Activated CD8-positive, alpha-beta memory T cell treated with anti-CD3 and anti-CD28 coated beads for 1 hour (primary cell): ENCODE measurements at places on chromosomes 1 and 21.
A peak's percentile ranks its signal among the peaks of the same experiment; 100 is the strongest.

DNA sequence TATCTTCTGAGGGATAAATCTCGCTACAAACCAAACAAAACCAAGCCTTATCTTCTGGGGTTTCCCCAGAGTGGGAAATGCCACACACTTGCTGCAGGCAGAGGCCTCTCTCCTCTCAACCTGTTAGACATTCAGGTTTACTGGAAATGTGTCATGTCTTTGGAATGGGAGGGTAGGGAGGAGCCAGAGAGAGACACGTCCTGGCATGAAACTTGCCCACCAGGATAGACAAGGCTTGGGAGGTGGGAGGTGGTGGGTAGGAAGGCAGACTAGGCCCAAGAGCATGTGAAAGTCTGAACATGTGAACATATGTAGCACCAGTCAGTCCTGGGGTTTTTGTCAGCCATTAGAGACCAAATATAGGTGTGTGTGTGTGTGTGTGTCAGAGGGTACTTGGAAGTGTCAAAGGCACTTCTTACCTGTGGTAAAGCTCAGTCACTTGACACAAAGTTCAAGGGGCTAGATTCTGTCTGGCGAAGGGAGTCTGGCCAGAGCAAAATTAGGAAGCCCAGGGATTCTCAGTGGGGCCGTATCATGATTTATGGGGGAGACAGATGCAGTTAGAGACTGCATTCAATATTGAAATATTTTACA is 32.4 kb upstream of the PIGC start:
- DNase-seq = no peak

DNA sequence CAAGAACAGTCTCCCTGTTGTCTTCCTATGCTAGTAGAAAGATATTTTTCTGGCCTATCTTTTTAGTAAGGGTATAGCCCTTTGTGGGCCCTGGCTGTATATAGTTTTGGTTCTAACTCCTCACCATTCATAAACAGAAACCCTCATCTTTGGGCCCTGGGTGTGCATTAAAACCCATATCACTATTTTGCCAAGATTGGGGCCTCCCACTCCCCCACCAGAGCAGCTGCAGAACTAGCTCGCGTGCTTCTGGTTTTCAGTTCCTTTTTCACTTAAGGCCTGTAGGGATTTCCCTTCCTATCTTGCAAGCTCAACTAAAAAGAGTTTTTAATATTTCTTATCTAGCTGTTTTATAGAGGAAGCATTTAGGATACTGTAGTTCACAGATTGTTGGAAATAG is 106.4 kb downstream of the RGL1 start:
- DNase-seq = no peak

DNA sequence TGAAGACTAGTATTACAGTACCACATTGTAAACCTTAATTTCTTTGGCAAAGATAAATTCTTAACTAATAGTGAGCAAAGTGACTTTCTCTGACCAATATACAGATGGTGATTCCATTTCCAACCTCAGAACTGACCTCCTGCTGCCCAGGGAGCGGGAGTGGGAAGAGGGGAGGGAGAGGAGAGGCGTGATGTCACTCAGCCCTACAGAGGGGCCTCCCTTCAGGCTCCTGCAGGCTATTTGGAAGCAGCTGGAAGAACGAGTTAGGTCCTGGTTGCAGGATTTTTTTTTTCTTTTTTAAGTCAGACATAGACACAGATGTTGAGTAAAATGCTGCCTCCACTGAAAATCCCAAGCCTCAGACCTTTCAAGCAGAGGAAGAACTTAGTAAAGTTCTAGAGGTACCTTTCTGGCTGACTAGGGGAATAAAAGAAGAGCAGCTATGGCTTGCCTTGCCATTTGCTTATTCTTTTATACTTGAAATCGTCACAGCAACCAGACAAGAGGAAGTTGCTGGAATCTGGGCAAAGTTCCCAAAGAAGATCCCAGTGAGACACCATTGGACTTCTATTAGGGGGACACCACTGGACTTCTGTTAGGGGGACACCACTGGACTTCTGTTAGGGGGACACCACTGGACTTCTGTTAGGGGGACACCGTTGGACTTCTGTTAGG is 54.5 kb downstream of the EXO1 start:
- DNase-seq = no peak

DNA sequence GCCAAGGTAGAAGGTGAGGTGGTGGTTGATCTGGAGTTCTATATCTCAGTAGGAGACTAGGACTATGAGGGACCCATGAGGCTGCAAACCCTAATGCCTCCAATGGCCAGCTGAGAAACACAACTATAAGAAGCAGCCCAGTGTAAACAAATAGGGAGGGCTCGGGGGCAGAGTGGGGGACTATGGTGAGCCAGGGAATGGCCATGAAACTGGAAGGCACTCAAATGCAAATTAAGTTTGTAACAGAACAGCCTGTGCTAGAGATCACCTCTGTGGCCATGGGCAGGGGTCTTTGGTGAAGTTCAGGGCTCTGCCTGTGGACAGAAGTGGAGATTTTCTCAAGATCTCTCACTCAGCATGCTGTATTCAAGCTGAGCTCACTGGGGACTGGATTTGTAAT is 187.1 kb downstream of the GRIK3 start:
- DNase-seq = no peak

GRCh38 chr21:43600642-43601402 is 58.5 kb downstream of the HSF2BP start:
- DNase-seq = no peak

DNA sequence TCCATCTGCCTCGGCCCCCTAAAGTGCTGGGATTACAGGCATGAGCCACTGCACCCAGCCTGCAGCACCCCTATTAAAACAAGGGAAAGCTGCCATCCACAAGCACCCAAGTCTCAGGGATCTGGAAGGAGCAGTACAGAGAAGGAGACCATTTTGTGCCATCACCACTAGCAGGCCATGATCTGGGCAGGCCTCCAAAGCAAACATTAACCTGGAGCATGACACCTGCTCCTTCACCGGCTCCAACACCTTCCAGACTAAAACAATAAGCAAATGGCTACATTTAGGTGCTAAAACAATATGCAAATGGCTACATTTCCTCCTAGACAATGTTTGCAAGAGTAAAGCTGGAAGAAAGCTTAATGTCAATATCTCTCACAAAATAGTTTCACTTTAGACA is 16.7 kb downstream of the MEAF6 start:
- DNase-seq = no peak

- no peak for DNase-seq
Measured at GRCh38 chr1:59690171-59690930, 124.4 kb upstream of the HOOK1 start.

DNA sequence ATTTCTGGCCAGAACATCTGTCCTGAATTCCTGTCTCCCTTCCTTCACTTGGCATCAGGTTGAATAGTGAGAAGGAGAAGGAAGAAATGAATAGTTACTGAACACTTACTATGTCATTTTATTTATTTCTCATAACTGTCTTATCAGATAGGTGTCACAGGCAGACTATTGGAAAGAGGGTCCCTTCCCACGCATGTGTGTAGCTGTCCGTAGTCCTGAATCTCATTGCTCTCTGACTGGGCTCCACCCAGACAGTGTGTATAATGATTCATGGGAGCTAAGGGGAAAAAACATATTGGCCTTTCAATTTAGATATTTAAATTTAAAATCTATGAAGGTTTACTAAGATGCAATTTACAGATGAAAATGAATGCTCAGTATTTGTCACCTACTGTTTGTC is 86.1 kb downstream of the OMA1 start:
- DNase-seq = no peak

DNA sequence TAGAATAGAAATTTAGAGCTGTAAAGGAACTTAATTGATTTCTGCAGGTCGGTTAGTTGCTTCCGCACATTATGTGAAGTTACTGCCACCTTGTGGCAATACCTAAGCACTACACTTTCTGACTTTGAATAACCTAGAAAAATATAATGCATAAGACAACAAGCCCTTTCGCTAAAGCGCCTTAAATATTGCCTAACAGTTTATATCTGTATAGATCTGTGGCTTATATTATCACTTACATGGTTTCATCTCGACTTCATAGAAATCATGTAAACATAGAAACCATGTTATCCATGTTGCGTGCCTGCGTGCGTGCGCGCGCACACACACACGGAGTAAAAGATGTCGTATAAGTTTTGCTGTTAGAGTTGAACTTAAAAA is 10.9 kb upstream of the IFI16 start:
- DNase-seq = no peak

DNA sequence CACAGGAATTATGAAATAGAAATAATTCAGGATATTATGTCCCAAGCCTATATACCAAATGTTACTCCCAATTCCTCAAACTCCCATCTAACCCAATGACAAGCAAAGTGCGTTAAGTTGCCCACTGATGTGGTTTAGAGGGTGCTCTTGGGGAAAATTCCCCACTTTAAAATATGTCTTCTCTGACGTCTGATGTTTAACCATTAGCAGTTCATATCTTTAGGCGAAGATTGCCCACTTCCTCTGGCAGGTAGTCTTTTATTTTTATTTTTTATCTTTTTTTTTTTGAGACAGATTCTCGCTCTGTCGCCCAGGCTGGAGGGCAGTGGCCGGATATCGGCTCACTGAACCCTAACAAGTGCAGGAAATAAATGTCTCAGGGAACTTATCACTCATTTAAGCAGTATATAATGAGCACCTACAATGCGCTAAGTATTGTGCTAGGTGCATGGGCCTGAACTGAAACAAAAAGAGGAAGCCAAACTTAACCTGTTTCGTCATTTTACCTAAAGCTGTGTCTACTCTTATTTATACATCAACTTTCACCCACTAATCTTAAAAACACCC is 1.3 kb upstream of the LYST start:
- peak; percentile 15 for DNase-seq

- no peak for DNase-seq
Measured at GRCh38 chr1:235018720-235019444, 109.8 kb downstream of the TOMM20 start.

DNA sequence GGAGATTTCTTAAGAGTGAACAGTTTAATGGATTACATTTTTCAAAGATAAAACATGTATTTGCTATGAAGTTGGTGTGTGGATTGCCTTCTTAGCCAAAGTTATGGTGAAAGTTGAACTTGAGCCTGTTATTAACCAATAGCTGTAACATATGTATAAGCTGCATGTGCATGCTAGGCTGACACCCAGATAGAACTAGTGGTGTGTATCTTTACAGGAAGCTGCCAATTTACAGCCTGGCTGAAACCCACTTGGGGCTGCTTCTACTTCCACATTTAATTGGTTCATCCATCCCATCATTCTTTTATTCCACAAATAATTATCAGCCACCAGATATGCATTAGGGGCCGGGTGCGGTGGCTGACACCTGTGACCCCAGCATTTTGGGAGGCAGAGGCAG is 3.3 kb downstream of the PLA2G5 start:
- no peak for DNase-seq

- DNase-seq = no peak
Measured at GRCh38 chr1:14067711-14068110, 367.7 kb downstream of the PRDM2 start.

DNA sequence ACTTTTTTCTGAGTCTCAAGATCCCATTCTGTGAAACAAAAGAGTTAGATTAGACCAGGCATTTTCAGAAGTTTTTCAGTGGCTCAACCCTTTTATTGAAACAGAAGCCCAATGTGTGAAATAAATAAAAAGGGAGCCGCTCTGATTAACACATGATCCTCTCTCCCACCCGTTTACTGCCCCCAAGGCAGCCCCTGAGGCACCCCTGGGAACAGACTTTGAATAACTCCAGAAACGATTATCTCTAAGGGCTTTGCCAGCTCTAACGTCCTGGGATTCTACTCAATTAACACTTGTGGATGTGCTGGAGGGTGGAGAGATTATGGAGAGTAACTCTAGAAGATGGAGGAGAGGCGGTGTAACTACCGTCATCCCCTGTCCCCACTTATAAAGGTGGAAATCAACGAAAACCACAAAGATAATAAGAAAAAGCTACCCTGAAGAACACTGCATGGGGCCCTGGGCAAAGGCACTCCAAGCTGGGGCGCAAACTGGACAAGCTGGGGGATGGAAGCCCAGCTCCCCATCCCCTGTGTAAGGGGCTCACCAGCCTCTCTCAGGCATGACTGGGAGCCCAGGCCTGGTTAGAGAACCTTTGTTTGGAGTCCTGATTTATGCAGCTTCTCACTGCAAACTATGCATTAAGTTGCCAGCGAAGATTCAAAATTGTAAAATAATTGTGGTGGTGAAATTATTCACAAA is 39.0 kb upstream of the GRIK3 start:
- no peak for DNase-seq

GRCh38 chr1:241447031-241447644 is 72.4 kb downstream of the FH start:
- no peak for DNase-seq

DNA sequence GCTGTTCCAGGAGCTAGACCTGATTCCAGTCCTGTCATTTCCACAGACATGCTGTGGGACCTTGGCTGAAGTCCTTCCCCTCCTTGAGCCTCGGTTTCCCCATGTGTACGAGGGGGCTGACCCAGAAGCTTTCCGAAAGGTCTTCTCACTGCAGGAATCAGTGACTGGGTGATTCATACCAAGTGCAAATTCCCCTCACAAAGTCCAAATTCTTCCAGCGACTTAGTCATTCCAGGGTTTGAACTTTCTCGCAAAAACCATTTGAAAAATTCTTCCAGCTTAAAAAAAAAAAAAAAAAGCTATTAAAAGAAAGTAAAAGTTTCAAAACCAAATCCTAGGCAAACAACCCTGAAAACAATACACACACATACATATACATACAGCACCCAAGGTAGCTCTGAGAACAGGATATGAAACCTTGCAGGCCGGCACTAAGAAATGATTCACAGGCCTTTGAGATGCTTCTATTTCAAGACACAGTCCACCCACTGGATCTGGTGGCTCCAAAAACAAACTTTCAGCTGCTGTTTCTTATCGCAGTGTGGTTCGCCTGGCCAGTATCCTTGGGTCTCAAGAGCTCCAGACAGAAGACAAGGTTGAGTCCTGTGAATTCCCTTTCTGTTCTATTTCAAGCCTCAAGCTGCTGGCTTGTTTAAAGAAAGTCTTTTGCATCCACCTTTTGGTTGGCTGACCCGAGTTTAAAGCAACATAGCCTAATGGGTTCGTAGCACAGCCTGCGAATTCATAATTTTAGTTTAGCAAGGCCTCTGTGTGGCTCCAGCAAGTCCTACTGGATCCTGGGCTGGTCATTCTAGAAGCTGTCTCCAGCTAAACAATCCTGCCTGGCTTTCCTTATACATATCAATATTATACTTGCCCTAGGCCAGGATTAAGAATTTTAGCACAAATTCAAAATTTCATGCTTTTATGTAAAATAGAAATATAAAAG is 18.0 kb upstream of the ID3 start:
- DNase-seq = no peak

DNA sequence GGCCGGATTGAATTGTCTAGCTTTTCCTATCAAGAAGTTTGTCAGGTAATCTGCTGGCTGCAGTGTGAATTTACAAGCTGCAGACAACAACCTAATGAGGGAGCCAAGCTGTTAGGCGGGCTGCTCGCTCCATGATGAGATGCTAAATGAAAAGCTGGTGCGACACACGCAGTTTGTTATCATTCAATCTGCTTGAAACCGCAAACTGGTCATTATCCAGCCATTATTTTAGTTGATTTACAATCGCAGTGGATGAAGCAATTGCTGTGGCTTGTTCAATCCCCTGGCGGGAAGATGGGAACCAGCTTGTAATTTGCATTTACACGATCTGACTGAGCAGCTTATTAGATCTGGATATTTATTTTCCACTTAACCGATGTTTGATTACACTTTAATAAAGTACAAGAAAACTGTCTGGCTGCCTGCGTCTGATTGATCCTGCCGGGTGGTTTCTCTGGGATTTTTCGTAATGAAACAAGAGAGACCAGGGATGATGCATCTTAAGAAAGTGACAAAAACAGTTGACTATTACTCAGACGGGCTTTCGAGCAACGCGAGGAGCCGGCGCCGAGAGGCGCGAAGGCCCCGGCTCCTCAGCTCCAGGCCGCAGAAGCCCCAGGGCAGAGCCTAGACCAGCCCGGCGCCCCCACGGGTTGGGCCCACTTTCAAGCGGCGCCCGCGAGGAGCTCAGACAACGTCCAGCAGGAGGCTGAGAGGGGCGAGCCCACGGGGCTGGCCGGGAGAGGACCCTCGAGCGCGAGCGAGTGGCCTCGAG is 118.0 kb upstream of the BARHL2 start:
- no peak for DNase-seq
